H1 (cell line): ENCODE measurements at places on chromosomes 16 and 17.

GRCh38 chr16:87044032-87044382, 273.2 kb downstream of the C16orf95 start:
- DNase-seq = no peak

DNA sequence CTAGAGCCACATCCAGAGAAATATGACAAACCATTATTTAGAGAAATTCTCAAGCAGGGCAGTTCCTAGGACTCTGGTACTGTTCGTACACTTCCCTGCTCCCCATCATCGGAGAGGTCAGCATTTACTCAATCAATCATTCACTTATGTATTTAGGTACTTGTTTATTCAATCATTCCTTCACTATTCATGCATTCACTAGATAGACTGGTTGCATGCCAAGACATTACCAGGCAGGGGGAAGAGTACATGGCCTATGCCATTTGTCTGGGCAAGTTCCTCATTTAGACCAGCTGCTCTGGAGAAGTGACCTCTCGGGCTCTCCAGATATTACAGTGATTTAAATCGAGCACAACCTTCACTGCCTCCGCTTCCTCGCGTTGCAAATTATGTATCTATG, 603.4 kb downstream of the KCNJ2 start:
- DNase-seq = no peak

- no peak for DNase-seq
Measured at GRCh38 chr17:6910987-6911603, 79.6 kb upstream of the TEKT1 start.

GRCh38 chr16:525520-526180, 1.9 kb upstream of the CAPN15 start:
- no peak for DNase-seq

DNA sequence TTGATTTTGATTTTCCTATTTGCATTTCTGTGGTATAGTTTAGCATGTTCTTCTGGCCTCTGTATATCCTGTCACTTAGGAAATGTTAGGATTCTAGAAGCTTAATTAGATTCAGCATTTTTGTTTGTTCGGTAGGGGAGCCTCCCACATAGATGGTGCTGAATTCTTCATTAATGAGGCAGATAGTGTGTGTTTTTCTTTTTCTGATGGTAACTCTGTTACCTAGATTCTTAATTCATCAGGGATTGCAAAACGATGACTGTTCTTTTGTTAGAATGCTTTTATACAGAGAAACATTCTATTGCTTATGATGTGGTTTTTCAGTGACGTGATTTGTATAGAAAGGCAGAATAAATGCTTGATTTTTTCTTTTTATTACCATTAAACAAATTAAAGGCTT, 19.0 kb downstream of the BANP start:
- no peak for DNase-seq

- DNase-seq = no peak
Measured at GRCh38 chr16:12614662-12615278, 188.9 kb downstream of the CPPED1 start.

DNA sequence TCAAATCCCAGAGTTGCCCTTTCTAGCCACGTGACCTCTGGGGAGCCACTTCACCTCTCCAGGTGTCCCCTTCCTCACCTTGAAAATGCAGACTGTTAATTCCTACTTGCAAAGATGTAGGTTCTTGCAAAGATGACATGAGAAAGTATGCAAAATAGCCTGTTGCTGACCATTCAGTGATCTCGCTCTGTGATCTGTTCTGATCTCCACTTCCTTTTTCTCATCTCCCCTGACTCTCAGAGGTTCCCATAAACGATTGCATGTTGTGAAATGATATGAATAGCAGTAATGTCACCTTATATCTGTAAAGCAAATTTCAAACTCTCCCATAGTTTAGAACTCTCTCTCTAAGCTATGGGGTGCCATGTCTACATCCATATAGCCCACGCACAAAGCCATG, 182.3 kb downstream of the TMEM132E start:
- DNase-seq = no peak

DNA sequence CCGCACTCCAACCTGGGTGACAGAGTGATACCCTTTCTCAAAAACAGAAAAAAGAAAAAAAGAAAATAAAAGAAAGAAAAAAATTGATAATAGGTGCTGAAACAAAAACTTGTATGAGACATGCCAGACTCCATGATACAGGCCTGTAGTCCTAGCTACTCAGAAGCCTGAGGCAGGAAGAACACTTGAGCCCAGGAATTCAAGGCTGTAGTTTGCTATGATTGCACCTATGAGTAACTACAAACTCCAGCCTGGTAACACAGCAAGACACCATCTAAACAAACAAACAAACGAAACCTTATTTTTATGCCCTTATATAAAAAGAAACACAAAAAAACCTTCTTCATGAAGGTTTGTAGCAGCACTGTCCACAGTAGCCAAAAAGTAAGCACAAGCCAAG, 5.0 kb upstream of the CMTM4 start:
- DNase-seq = no peak

DNA sequence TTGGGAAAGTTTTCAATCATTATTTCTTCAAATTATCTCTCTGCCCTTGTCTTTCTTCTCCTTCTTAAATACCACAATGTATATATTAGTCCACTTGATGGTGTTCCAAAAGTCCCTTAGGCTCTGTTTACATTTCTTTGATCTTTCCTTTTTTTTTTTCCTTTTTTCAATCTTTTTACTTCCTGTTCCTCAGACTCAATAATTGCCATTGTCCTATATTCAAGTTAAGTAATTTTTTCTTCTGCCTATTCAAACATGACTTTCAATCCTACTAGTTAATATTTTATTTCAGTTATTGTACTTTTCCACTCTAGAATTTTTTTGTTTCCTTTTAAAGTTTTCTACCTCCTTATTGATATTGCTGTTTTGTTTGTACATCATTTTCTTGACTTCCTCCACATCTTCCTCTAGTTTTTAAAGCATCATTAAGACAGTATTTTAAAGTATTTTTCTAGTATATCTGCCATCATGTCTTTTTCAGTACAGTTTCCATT, 15.8 kb upstream of the UQCRC2 start:
- no peak for DNase-seq
